ENCODE measurements at places on chromosomes 1 and 21. TPM values are rescaled to one million over a fixed set of nuclear protein-coding genes. Genes with fewer than 3 reads are reported as not detected.

- no peaks in the 10 kb centered on the region for H3K36me3 ChIP-seq
- no peak overlapping the region for H3K4me3 ChIP-seq
- H3K4me1 ChIP-seq = no peaks in the 10 kb centered on the region
- DNase-seq = no peak
- H3K27me3 ChIP-seq = no peaks in the 10 kb centered on the region
Measured at GRCh38 chr1:105865546-105865945, 1190.9 kb upstream of the PRMT6 start.

GRCh38 chr1:16441282-16441665 lies 750 bp downstream of the NECAP2 start:
- peaks cover 39% of the 10 kb centered on the region for H3K36me3 ChIP-seq
- DNase-seq = no peak
- H3K27me3 ChIP-seq = no peaks in the 10 kb centered on the region
- H3K27ac ChIP-seq = peak overlapping the region; percentile 91

- no peak overlapping the region for H3K27ac ChIP-seq
- DNase-seq = no peak
Measured at GRCh38 chr1:12407050-12407961, 177.5 kb downstream of the VPS13D start.

GRCh38 chr1:173122958-173123852 lies 72.5 kb upstream of the TNFSF18 start:
- peaks cover 34% of the 10 kb centered on the region for H3K4me1 ChIP-seq
- peak overlapping the region; percentile 67 for H3K27ac ChIP-seq
- no peaks in the 10 kb centered on the region for H3K36me3 ChIP-seq
- no peak for DNase-seq
- no peaks in the 10 kb centered on the region for H3K27me3 ChIP-seq

DNA sequence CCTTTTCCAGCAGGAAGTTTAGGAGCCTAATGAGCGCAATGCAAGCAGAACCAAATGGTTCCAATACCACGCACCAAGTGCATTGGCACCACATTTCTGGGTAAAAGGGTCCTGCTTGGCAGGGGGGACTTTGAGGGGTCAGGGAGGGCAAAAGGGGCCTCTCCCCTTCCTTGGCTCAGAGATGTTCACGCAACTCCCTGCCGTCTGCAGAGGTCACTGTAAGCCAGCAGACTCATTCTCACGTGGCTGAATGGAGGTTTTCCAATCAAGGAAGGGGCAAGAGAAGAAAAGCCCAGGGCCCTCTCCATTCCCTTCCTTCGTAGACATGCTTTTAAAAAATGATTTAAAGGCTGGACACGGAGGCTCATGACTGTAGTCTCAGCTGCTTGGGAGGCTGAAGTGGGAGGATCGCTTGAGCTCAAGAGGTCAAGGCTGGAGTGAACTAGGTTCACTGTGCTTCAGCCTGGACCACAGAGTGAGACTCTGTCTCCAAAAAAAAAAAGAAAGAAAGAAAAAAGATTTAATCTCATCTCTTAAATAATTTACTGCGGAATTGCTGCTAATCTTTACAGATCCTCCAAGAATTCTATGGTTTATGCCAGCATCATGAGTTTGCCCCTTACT lies 80.3 kb downstream of the RUNX3 start:
- peaks cover 18% of the 10 kb centered on the region for H3K4me1 ChIP-seq
- H3K27me3 ChIP-seq = no peaks in the 10 kb centered on the region
- H3K4me3 ChIP-seq = peak overlapping the region; percentile 57
- H3K36me3 ChIP-seq = peaks cover 9% of the 10 kb centered on the region
- DNase-seq = no peak

- DNase-seq = no peak
- H3K36me3 ChIP-seq = peaks cover 51% of the 10 kb centered on the region
- no peaks in the 10 kb centered on the region for H3K27me3 ChIP-seq
Measured at GRCh38 chr1:19338323-19338762, 26.2 kb downstream of the SLC66A1 start.

GRCh38 chr1:116574581-116575291 lies 3.9 kb upstream of the CD58 start:
- H3K4me1 ChIP-seq = peaks cover 42% of the 10 kb centered on the region
- no peak for DNase-seq
- no peaks in the 10 kb centered on the region for H3K27me3 ChIP-seq
- H3K27ac ChIP-seq = no peak overlapping the region

DNA sequence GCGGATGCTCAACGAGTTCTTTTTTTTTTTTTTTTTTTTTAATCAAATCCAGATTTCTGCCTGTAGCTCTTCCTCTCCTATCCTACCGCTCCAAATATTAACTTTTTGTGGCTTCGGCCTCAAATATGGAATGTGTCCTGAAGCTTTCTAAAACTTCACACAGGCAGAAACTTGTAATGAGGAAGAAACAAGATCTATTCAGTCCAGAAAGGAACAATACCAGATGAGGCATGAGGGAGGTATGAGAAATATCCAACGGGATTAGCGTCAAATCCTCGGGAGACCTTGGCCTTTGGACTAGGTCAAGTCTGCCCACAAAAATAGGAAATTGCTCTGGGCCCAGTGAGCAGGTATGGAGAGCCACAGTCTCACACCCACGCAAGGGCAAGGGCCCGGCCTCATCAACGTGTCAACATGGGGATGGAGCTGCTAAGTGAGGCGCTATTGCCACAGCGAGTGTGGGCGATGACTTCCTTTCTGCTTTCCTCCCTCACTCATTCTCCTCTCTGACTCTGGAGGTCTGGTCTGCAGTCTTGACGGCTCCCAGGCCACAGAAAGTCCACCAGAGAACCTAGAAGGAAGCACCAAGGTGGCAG lies 66.6 kb downstream of the BCAR3 start:
- H3K4me1 ChIP-seq = peaks cover 86% of the 10 kb centered on the region
- no peak for DNase-seq
- H3K4me3 ChIP-seq = no peak overlapping the region
- H3K36me3 ChIP-seq = peaks cover 12% of the 10 kb centered on the region

GRCh38 chr1:247482747-247483146 lies 24.8 kb upstream of the OR2B11 start:
- no peaks in the 10 kb centered on the region for H3K27me3 ChIP-seq
- no peaks in the 10 kb centered on the region for H3K4me1 ChIP-seq
- DNase-seq = no peak

GRCh38 chr1:219985169-219985568 lies 56.8 kb upstream of the SLC30A10 start:
- no peak overlapping the region for H3K4me3 ChIP-seq
- no peak for DNase-seq
- no peaks in the 10 kb centered on the region for H3K27me3 ChIP-seq

DNA sequence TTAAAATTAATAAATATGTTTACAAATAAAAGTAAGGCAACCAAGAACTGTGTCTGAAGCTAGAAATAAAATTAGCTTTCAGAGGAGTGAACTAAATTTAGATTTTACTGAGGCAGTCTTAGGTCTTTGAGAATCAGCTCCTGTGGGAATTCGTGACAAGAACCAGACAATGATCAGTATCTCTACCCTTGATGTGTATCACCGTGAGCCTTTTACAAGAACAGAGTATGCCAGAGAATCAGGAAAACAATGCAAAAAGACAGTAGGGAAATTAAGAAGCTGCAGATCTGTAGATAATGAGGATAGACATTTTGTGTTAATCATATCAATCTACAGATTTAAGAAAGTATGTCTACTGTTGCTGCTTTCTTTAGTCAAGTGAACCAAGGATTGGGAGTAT lies 351.0 kb downstream of the COL11A1 start:
- H3K4me3 ChIP-seq = no peak overlapping the region
- H3K36me3 ChIP-seq = no peaks in the 10 kb centered on the region
- no peaks in the 10 kb centered on the region for H3K27me3 ChIP-seq
- no peaks in the 10 kb centered on the region for H3K4me1 ChIP-seq

DNA sequence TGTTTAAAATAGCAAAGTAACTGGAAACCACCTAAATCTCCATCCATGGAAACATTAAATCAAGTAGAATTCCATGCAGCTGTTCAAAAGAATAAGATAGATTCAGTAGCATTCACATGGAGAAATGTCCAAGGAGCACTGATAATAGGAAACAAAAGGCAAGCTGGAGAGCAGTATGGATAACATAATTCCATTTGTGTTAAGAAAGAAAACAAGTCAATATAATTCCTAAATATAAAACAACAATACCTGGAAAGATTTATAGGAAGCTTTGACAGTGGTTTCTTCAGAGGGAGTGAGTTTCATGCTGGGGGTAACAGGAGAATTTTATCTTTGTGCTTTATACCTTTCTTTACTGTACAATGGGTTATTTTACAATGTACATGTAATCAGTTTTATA lies 36.6 kb upstream of the EPS8L3 start:
- no peak overlapping the region for H3K27ac ChIP-seq
- DNase-seq = no peak
- H3K27me3 ChIP-seq = no peaks in the 10 kb centered on the region
- H3K4me3 ChIP-seq = no peak overlapping the region

DNA sequence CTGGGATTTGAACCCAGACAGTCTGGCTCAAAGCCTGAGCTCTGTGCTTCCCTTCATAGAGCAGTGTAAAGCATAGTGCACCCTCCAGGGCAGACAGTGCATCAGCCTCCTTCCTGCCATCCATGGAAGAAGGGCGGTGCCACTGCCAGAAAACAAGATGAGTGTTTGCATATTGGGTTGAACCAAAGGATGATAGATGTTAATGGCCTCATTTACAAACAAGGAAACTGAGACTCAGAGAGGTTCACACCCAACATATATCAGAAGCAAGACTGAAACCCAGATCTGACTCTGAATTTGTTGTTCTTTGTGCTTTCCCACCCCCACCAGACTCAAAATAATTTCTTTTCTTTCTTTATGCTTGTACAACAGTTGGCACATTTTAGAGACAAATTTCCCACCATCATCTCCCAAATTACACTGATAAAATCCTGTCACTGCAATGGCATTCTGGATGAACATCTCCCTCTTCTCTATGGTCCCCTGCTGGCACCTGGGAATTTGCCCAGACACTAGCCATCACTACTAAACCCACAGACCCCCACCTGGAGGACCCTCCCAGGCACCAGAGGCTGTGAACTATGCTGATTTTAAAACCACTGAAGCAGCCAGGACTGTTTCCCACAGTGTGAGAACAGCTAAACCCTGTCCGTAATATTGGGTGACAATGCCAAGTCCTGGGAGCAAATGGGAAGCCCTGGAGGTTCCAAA lies 45.4 kb upstream of the MPZL1 start:
- no peak for DNase-seq
- peak overlapping the region; percentile 2 for H3K4me3 ChIP-seq
- no peaks in the 10 kb centered on the region for H3K27me3 ChIP-seq
- H3K36me3 ChIP-seq = peaks cover 50% of the 10 kb centered on the region

DNA sequence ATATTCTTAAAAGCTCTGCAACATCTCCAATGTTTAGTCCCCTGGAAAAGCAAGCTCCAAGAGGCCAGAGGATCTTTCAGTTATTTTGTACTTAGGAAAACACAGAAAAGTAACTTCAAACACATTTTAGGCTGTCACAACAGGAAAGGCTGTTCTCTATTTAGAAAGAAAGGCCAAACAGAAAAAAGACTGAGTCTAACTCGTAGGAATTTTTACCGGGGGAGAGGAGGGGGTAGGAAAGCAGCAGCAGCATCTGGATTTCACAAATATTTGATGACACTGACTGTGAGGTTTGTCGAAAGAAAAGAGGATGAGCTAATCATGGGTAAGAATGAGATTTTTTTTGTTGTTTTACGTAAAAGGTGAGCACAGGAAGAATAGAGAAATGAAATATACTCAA lies 107.1 kb downstream of the EIF4G3 start:
- peaks cover 12% of the 10 kb centered on the region for H3K36me3 ChIP-seq
- H3K4me1 ChIP-seq = peaks cover 10% of the 10 kb centered on the region
- no peak overlapping the region for H3K27ac ChIP-seq
- no peak for DNase-seq
- H3K27me3 ChIP-seq = no peaks in the 10 kb centered on the region

GRCh38 chr1:97877307-97877706 lies 43.5 kb downstream of the DPYD start:
- DNase-seq = no peak
- H3K36me3 ChIP-seq = peaks cover 6% of the 10 kb centered on the region
- H3K27ac ChIP-seq = no peak overlapping the region
- H3K27me3 ChIP-seq = no peaks in the 10 kb centered on the region
- H3K4me3 ChIP-seq = no peak overlapping the region

GRCh38 chr1:86640161-86640670 lies 64.2 kb upstream of the SH3GLB1 start:
- H3K27me3 ChIP-seq = no peaks in the 10 kb centered on the region
- H3K4me1 ChIP-seq = peaks cover 3% of the 10 kb centered on the region
- no peak for DNase-seq

GRCh38 chr21:39060485-39061083 lies 122.7 kb downstream of the PSMG1 start:
- H3K4me3 ChIP-seq = no peak overlapping the region
- DNase-seq = no peak
- no peak overlapping the region for H3K27ac ChIP-seq
- no peaks in the 10 kb centered on the region for H3K36me3 ChIP-seq
- H3K27me3 ChIP-seq = no peaks in the 10 kb centered on the region

DNA sequence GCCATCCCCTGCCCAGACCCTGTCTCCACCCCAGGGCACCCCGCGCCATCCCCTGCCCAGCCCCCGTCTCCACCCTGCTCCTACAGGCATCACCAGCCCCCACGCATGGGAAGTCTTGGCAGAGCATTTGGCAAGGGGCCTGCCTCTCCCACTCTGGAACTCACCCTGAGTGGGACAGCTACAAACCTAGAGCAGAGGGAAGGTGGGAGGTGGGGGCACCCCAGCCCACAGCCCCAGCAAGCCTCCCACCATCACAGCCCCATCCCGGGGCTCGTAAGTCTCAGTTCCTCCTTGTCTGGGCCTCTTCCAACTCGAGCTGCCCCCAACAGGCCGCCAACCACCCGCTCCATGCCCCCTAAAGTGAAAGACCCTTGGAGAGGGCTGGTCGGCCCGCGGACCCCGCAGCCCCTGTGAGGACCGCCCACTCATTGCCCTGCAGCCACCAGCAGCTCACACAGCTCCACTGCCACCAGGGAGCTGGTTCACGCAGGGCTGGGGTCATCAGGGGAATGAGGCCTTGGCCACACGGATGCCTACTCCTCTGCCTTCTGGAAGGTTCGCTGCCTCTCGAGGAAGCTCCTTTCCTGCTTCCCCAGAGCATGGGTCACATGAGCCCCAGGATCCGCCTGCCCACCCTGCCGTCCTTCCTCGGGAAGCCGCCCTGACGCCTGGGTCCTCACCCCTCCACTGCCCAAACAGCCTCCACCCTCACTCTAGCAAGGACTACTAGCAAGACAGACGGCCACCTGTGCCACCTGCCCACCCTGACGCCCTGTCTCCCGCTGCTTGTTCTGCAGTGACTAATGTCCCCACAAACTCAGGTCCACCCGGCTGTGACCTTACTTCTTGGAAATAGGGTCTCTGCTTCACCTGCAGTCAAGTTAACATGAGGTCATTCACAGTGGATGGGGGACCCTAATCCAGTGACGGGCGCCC lies 14.4 kb downstream of the MEGF6 start:
- H3K27ac ChIP-seq = no peak overlapping the region
- no peak for DNase-seq
- H3K27me3 ChIP-seq = peaks cover 2% of the 10 kb centered on the region
- H3K36me3 ChIP-seq = no peaks in the 10 kb centered on the region

The ACOT11 gene
- 0.16 TPM for total RNA-seq

The NCAM2 gene
- not detected for total RNA-seq

The RHBDL2 gene
- total RNA-seq = not detected

The CLDN8 gene
- total RNA-seq = not detected

The TRIM63 gene
- total RNA-seq = not detected

The GBP6 gene
- not detected for total RNA-seq

The SH2D2A gene
- 2.3 TPM for total RNA-seq

The GPR137B gene
- total RNA-seq = 10.6 TPM

The DDAH1 gene
- 0.07 TPM for total RNA-seq

The FCRL2 gene
- total RNA-seq = 51.6 TPM
